Stimulated activated CD8-positive, alpha-beta memory T cell treated with anti-CD3 and anti-CD28 coated beads, Interleukin-15, amount 100 ng/mL, for 24 hours (primary cell): ENCODE measurements at places on chromosomes 12 and 14.

GRCh38 chr12:123306200-123306599 lies 34.5 kb upstream of the CDK2AP1 start:
- no peak for DNase-seq

- DNase-seq, result no peak
Observed at GRCh38 chr14:61891810-61892209, 129.6 kb downstream of the SNAPC1 start.

- no peak for DNase-seq
Observed at GRCh38 chr12:28059668-28060067, 87.1 kb upstream of the PTHLH start.

DNA sequence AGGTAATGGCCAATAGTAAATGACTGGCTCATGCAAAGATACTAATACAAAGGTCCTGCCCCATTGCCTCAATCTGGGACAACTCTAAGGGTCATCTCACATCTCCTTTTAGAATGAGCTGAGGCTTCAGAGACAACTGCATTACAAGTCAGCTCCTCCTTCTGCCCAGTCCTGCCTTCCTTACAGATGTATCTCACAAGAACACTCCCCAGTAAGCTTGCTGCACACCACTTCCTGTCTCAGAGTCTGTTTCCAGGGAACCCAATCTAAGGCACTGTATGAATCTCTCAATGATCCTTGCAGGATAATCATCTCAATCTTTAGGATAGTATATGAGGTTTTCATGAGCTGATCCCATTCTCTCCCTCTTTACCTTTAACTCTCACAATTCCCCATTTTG lies 57.8 kb upstream of the ZDHHC17 start:
- DNase-seq, result no peak

- DNase-seq, result no peak
Observed at GRCh38 chr14:98280436-98280835, 991.6 kb downstream of the BCL11B start.

DNA sequence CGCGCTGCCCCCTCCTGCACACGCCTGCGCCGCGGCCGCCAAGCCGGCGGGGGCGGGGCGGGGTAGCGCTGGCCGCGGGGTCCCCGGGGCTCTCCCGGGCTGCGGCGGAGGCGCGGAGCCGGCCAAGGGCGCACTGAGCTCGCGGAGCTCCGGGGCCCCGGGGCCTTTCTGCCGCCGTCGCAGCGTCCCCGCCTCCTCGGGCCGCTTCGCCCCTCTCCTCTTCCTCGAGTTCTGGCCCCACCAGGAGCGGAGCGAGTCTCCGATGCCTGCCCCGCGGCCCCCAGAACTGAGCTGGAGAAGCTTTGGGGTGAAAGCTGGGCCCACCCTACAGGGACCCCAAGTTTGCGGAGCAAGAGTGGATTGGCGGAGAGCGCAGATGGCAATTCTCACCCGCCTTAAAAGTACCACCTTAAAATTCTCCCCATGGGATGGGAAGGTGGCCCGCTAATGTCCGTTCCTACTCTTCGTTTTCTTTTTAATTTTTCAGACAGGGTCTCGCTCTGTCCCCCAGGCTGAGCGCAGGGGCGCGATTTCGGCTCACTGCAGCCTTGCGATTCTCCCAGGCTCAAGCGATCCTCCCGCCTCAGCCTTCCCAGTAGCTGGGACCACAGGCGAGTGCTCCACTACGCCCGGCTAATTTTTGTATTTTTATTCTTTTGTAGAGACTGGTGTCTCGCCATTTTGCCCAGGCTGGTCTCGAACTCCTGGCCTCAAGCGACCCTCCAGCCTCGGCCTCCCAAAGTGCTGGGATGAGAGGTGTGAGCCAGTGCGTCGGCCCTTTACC lies 129.6 kb downstream of the NDUFA12 start:
- DNase-seq, result no peak

GRCh38 chr14:38866461-38866860 lies 236.6 kb downstream of the SEC23A start:
- no peak for DNase-seq

- no peak for DNase-seq
Observed at GRCh38 chr12:78455991-78456390, 408.6 kb upstream of the SYT1 start.

DNA sequence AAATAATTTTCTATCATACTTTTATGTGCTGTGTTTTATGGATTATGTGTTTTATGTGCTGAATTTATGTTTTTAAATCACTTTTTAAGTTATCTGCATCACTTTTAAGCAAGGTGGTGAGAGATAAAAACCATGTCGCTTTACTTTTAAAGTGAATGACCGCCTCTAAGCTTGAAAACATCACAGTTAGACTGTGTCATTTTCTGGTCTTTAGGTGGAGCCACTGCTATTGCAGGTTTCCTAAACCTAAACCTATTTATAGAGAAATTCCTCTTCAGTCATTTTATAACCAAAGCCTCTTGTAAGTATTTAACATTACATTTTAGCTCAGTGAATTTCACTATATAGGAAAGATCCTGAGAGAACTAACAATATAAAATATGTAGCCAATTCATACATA lies 21.0 kb upstream of the MDM2 start:
- DNase-seq, result no peak

- DNase-seq, result no peak
Observed at GRCh38 chr14:56118611-56119181, 485 bp downstream of the PELI2 start.

DNA sequence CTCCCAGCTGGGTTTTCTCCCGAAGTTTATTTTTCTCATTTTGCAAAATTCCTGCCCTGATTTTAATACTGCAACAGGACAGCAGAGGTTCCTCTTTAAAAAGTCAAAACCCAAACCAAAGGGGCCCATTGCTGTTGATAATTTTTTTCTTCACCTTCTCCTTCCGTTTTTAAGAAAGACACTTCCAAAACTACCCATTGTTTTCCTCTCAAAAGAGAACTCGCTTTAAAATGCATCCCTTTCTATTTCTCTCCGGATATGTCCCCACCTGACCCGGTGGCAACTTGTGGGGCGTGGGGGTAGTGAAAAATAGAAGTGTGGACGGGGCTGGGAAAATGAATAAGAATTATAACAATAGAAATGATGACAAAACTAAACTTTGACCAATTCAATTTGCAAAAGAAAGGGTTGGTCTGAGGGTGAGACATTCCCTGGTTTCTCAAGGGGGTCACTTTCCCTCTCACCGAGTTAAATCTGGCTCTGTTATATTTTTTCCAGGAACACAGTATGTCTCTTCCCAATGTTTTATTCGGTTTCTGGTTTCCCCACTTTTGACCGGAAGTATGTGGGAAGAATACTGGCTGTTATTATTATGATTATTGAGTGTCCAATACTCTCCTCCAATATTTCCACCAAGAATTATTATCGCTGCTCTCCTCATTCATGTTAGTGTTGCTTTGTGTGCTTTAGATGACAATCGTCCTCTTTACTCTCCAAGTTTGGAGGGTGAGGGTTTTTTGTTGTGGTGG lies 4.1 kb upstream of the TBX5 start:
- DNase-seq, result no peak

GRCh38 chr12:52015532-52016041 lies 8.8 kb downstream of the TAMALIN start:
- DNase-seq, result no peak
